Caki2 (cell line): ENCODE measurements at places on chromosomes 3 and 15. TPM values are rescaled to one million over a fixed set of nuclear protein-coding genes. Genes with fewer than 3 reads are reported as not detected.

Gene GANC
- total RNA-seq, result 6.7 and 13.3 TPM in 2 replicates

GRCh38 chr3:64163755-64164148 lies 61.5 kb downstream of the PRICKLE2 start:
- peak; percentile 87 for DNase-seq

Gene AEN
- 59.0 and 68.3 TPM in 2 replicates for total RNA-seq

Gene PLA2G4F
- total RNA-seq, result 0.07 TPM in 1 of 2 replicates, not detected in the other

DNA sequence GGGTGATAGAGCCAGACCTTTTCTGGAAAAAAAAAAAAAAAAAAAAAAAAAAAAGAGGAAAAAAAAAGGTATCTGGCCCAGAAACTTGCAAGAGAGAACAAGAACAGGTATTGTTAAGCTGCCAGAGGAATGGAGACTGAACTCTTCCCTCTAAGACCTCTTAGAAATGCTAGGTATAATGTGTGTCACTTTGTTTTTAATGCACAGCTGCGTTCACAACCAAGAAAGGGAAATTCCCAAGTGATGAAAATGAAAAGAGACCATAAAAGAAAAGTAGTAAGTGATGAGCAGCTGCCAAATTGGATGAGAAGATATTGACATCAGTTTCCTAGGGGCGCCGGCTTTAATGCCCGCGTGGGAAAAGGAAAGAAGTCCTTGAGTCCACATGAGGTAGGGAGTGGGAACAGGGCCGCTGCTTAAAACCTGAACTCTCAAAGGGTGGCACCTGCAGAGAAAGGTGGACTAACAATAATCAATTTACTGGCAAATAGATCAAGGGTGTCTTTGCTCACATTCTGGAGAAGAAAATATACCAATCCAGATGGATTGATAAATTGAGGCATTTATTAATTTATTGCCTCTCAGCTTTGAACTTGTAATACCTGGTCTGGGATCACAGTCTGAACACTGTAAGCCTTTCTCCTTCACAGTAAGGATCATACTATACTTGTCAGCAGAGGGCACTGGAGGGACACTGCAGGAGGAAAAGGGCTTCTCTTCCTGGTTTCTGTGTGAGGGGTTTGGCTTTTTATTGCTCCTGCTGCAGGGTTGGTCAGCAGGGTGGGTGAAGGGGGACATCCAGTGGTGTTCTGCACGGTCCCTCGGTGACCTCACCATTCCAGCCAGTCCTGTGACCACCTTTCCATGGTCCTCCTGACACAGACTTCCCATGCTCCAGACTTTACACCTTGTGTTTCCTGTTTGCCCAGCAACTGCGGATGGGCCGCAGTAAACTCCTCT lies 131.6 kb downstream of the AQP9 start:
- DNase-seq, result peak; percentile 73

DNA sequence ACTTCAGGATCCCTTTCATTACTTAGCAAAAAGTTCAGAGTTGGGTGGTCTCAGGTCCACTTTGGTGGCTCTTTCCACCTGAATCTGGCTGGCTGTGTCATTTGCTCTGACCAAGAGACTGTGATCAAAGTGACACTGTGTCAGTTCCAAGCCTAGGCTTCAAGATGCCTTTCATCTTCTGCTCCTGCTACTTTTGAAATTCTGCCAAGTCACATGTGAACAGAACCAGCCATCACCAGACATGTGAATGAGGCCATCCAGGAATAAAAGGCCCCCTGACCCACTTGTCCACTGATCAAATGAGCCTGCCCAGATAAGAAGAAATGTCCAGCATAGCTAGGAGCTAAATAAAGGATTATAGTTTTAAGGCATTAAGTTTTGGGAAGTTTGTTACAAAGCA lies 132.2 kb downstream of the OSBPL10 start:
- DNase-seq, result no peak

Gene PTPRG
- 7.4 and 9.4 TPM in 2 replicates for total RNA-seq

DNA sequence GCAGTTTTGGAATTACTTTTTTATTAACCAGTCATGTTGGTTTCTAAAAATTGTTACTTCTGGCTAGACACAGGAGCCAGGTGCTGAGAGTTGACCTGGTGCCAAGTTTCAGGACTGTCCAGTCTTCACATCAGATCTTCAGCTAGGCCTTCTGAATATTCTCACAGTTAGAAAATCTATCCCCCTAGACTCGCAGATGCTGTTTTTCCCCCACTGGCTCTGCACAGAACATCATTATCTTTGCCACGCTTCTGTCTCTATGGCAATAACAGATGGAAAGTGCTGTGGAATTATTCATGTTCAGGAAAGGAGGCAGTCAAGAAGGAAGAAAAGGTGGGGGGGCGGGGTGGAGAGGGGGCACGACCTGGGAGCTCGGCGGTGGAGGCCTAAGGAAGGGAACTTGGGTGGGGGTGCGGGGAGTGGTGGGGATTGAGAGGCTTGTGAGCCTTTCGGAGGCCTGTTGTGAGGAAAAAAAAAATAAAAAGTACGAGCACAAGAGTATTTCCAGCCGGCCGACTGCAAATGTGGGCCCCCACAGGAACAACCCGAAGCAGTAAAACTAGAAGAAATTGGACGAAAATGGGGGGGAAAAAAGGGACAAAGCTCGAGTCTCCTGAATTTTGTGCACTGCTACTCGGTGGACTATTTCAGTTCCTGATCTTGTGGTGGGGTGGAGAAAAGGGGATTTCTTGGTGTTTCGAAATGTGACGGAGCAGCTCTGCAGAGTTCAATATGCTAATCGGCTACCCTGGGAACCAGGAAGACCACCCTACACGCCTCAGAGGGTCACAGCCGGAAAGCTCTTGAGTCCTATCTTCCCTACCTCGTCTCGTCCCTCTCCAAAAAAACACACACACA lies 1.5 kb upstream of the SKIL start:
- DNase-seq, result peak; percentile 76

DNA sequence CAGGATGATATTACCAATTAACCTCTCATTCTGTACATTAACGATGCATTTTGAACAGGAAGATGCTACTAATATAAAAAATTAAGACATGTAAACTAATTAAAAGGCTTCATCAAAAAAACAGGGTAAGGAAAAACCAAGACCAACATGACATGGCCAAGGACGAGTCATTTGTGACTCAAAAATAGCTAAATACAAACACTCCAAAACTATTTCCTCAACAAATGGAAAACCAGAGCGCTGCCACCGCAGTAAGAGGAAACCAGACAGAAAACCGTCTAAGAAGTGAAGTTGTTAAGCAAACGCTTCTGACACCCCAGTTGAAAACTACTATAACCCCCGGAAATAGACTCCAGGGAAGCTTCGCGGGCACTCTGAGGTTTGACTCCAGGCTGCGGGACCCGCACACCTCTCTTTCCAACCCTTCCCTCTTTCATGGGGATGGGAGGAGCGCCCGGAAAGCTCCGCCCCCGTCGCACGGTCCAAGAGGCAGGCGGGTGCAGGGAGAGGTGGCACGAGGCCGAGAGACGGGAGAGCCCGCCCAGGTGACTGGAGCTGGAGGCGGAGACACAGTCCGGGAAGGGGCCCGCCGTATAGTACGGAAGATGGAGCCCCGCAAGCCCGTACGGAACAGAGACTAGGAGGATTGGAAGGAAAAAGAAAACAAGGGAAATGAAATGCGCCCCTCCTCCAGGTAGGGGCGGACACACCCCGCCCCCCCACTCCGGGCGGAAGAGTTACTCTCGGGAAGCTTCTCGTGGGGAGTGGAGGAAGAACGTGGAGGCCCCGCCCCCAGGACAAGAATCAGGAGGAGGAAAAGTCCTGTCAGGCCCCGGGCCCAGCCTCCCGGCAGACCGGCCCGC lies 708 bp downstream of the DCAF1 start:
- peak; percentile 98 for DNase-seq

DNA sequence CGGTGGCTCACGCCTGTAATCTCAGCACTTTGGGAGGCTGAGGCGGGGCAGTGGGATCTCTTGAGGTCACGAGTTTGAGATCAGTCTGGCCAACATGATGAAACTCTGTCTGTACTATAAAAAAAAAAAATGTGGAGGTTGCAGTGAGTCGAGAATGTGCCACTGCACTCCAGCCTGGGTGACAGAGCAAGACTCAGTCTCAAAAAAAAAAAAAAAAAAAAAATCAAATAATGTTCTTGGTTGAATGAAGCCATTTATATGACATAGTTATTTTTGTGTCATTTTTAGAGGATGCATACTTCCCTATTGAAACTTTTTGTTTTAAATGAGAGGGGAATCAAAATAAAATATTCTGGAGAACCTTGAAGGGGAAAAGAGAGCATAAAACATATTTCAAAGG lies 3.1 kb downstream of the HMCES start:
- DNase-seq, result no peak

DNA sequence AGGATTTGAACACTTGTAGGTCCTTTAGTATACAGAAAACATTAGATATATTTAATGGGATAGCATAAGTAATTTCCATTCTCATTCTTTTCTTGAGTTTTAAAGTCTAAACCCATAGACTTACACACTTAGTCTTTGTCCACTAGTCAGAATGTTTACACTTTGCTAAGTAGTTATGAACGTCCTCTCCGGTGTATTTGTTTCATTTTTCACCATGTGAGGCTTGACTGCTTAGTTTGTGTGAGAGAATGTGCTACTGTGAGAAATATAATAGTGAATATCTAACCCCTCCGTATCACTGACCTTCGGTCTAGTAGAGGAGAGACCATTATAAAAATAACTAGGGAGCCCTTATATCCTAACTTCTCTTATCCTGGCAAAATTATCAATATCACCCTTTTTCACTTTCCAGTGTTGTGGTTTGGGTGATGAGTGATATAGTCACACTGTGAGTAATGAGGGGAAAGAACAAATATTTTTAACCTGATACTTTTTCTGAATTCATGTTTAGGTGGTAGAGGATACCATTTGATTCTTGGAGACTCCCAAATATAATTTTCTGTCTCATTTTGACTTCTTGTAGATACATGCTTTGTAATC lies 122.4 kb downstream of the UBE2E2 start:
- DNase-seq, result no peak

- no peak for DNase-seq
These were observed 76.7 kb downstream of the FLNB start for GRCh38 chr3:58084788-58085543.

- no peak for DNase-seq
These were observed 14.5 kb downstream of the SEMA3G start for GRCh38 chr3:52430416-52430810.

Gene TIGIT
- total RNA-seq, result not detected in 2 replicates

DNA sequence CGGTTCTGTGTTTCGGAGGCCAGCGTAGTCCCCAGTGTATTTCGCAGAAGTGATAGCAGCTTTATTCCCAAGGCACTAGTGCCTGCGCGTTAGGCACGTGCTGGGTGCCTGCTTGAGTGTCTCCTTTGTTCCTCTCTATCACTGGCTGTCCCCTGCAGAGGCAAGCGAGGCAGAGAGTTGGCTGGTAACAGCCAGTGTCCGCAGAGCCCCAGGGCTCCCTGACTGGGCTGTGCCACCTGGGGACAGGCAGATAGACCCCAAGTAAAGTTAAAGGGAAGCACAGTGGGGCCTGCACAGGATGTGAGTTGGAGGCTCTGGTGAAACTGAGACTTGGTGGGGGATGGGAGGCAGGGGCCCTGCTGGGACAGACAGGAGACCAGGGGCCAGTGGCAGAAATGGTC lies 50.7 kb downstream of the APBA2 start:
- DNase-seq, result no peak

Gene TP63
- total RNA-seq, result not detected in 2 replicates

Gene GREM1
- total RNA-seq, result not detected in 2 replicates

DNA sequence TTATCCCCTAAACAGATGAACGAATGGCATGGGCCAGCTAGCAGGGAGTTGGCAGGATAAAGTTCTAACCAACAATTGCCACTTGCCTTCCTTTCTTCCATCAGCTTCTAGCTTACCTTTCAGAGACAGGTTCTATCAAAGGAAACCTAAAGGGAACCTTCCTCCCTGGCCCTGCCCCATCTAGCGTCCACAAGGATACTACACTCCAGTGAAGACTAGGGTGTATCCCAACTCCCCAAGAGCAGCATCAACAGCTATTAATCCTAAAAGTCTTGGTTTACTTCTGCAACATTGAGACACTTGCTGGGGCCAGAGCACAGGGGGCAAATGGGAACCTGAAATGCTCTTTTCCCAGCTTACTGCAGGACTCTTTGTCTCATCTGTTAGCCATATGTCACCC lies 37.0 kb upstream of the TMC3 start:
- DNase-seq, result no peak
